ENCODE measurements at places on chromosomes 1 and 21.

DNA sequence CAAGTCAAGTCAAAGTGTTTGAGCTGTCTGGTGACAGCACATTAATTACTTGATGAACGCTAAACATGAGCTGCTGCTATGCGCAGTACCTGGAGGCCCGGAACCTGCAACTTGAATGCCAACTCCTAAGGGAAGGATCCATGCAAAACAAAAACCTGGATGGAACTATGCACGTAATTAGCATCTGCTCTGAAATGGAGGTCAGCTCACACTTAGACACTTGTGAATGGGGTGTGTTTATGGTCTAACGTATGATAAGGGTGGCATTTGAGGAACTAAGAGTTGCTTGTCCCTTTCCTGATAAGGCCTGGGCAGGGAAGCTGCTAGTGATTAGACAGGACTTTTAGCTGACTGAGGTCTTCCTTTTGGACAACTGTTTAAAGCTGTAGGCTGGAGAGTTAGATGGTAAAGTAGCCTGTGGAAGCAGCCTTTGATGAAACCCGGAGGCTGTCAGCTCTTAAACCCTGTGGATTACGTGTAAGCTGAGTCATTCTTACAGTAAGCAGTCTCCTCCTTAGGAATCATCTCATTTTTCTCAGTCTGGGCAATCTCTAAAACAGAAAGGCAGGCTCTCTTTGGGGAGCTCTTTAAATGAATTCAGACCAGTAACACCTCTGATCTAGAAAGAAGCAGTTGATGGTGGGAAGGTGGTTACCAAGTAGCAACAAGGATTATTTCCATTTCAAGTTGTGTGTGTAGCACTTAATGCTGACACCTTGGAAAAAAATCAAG, 6.8 kb downstream of the TENT5C start:
- no peak for DNase-seq

DNA sequence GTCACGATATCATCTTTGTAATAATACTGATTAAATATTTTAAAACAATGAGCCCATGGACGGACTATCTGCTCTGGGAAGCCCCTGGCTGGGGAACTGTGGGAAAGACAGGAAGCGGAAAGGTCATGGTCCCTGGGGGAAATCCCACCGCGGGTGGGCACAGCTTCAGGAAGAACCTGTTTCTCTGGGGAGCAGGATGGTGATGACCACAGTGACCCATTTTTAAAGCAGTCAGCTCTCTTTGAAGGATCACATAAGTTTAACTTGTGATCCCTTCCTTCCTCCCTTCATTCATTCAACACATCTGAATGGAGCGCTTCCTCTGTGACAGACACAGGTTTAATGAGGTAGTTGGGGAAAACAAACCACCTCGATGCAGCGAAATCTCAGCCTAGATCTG, 73.0 kb downstream of the DHRS3 start:
- no peak for DNase-seq

DNA sequence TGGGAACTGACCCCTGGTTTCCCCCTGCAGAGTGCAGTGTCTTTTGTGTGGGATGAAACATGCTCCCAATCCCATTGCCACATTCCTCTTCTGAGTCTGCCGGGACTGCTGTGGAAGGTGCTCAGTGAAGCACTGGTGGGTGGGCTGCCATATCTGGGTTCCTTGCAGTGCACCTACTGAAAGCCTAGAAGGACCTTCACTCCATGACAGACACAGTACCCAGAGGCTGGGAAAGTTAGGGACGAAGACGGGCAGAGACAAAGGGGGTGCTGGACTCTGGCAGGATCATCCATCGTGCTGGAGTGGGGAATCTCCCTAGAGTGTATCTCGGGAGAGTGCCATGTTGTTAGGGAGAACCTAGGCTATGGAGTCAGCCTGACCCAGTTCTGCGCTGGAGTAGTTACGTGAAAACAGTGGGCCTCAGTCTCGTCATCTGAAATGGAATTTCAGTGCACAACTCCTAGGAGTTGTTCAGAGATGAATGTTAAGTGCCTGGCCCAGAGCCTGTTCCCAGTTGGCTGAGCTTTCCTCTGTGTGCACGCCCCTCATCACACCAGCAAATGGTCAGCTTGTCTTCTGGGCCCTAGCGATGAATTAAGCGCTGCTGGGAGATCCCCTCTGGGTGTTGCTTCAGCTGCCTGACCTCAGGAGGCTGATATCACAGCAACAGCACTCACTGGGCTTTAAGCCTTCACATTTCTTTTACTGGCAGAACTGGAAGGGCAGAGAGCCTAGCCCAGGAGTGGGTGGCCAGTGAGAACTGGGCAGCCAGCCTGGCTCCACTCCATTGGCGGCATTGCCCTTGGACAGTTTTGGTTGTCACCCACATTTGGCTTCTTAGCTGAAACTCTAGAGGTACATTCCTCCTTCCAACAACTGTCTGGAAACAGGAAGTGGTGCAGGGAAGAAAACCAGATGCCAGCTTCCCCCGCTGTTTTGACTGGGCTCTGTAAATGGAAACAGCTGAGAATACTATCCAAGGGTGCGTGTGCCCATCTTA, 479.8 kb upstream of the VAMP3 start:
- peak; percentile 50 for DNase-seq

- no peak for DNase-seq
Observed at GRCh38 chr1:20367626-20368025, 77.0 kb downstream of the VWA5B1 start.

- no peak for DNase-seq
Observed at GRCh38 chr1:41681331-41682098, 197.0 kb upstream of the EDN2 start.

GRCh38 chr1:238258510-238258909, 367.8 kb upstream of the ZP4 start:
- no peak for DNase-seq

DNA sequence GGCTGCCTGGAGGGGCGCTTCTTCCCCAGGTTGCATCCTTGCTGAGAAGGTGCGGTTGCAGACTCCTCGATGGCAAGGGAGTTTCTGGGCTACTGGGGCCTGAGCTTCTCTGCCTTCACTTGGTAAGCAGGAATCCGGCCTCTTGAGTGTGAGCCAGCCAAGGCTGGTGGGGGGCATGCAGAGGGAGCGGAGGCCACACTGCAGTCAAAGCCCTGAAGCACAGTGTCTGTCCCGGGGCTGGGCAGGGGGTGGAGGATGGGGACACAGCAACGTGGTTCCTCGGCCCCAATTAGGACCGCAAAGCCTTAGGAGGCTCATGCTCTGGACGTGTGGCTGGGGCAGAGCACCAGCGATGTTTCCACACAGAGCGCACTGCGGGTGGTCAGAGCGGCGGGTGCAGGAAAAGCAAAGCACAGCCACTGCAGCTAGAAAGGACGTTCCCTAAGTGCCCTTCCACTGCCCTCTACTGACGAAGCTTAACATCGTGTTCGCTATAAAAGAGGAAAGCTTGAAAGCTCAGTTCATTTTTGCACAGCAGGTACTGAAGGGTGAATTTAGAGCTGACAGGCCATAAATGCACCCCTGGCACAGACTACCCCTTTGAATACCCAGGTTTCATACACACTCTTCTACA, 60.7 kb upstream of the COG2 start:
- DNase-seq: no peak

DNA sequence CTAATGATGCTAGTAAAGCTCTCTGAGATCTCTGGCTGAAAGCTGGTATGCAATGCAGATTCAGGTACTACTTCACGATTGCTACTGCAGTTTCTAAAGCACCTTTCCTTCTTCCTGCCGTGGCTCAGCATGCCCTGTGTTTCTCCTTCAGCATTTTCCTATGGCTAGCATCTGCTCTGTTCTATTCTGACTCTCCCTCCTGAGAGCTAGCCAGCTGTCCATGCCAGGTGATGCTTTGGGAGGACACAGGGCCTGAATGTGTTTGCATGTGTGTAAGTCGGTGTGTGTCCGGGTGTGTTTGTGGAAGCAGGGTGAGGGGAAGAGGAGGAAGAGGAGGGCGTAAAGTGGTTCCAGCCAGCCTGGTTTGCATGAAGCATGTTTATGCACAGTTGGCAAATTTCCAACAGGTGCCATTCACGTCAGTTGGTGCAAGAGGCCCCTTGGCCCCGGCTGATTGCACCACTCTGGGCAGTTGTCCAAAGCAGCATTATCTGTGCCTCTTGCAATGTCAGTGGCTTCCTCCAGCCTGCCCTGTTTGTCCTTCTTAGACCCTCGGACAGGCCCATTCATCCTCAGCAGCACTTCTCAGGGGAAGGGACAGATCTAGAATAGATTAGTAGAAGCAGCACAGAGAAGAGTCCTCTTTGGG, 433.3 kb downstream of the DISC1 start:
- no peak for DNase-seq

GRCh38 chr1:27856561-27857343, 15.6 kb upstream of the THEMIS2 start:
- DNase-seq: no peak

GRCh38 chr1:167443757-167444156, 74.6 kb downstream of the CD247 start:
- peak; percentile 7 for DNase-seq

DNA sequence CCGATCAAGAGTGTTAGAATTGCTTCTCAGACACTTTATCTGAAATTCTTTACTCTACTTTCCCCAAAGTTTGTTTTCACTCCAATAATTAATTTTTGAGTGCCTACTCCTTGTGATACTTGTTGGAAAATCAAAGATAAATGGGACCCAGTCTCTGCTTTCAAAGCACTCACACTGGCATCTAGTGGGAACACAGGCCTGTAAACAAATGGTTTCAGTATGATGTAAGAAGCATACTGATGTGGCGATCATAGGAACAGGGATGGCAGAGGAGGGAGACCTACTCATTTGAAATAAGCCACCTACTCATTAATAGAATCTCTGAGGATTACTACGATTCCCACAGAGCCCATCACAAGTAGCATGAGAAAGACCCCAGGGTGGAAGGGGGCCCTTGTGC, 273.7 kb upstream of the ST6GALNAC5 start:
- no peak for DNase-seq

GRCh38 chr21:23083242-23083641, 2085.0 kb downstream of the NCAM2 start:
- DNase-seq: no peak
